ENCODE measurements at places on chromosomes 12 and 14. TPM values are rescaled to one million over a fixed set of nuclear protein-coding genes. Genes with fewer than 3 reads are reported as not detected.

- no peak overlapping the region for H3K27ac ChIP-seq
- DNase-seq = peak; percentile 41
- peaks cover 16% of the 10 kb centered on the region for H3K36me3 ChIP-seq
- peaks cover 25% of the 10 kb centered on the region for H3K4me1 ChIP-seq
Measured at GRCh38 chr12:118098911-118099671, 4.7 kb downstream of the VSIG10 start.

- no peaks in the 10 kb centered on the region for H3K4me1 ChIP-seq
- H3K27ac ChIP-seq = no peak overlapping the region
- no peak for DNase-seq
- H3K4me3 ChIP-seq = no peak overlapping the region
- no peaks in the 10 kb centered on the region for H3K27me3 ChIP-seq
Measured at GRCh38 chr12:47391566-47391965, 311.8 kb upstream of the AMIGO2 start.

Gene DHRS2
- 3.0 TPM for total RNA-seq

- H3K4me3 ChIP-seq = no peak overlapping the region
- DNase-seq = no peak
- H3K4me1 ChIP-seq = peaks cover 43% of the 10 kb centered on the region
- H3K27ac ChIP-seq = peak overlapping the region; percentile 62
Measured at GRCh38 chr12:52202361-52203078, 10.7 kb upstream of the KRT80 start.

Gene KRT75
- total RNA-seq = not detected

DNA sequence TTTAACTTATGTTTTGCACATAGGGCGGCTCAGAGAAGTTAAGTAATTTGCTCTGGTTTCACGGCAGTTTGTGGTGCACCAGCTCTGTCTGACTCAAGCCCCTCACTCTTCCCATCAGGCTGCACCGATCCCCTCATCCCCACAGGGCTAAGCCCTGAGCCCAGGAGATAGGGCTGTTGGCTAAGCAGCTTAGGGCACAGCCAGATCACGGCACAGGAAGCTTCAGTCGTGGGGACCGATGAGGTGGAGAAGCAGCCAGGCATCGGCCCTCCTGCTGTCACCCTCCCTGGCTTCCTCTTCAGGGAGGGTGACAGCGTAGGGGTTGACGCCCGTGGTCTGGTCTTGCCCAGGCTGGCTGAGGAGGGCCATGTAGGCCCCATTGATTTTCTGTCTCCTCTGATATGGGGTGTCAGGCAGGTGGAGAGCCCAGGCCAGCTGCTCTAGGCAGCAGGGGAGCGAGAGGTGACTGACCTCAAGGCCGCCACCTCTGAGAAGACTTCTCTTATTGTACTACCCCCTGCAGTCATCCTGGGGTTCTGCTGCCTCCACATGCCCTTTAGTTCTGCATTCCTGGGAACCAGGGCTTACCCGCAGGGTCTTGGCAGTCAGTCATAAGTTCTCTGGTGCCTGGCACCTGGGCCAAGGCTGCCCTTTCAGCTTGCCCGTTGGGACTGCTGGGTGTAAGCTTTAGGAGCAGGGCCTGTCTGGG is 166.4 kb downstream of the TSPAN9 start:
- peaks cover 10% of the 10 kb centered on the region for H3K4me1 ChIP-seq
- peaks cover 39% of the 10 kb centered on the region for H3K27me3 ChIP-seq
- no peak for DNase-seq
- no peaks in the 10 kb centered on the region for H3K36me3 ChIP-seq

DNA sequence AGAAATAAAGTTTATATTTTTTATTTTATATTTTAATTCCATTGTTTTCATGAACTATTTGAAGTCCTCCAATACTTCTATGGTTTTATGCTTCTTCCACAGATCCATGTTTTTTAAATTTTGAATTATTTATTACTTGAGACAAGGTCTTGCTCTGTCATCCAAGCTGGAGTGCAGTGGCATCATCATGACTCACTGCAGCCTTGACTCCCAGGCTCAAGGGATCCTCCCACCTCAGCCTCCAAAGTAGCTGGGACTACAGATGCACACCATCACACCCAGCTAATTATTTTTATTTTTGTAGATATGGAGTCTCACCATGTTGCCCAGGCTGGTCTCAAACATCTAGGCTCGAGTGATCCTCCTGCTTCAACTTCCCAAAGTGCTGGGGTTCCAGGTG is 28.8 kb upstream of the DLGAP5 start:
- peaks cover 10% of the 10 kb centered on the region for H3K4me1 ChIP-seq
- H3K27me3 ChIP-seq = no peaks in the 10 kb centered on the region
- DNase-seq = no peak

Gene LBHD2
- total RNA-seq = not detected

All from Calu3 (cell line).